ENCODE measurements at places on chromosomes 1 and 21.

- no peak for DNase-seq
Observed at GRCh38 chr1:100535264-100535663, 2.7 kb upstream of the GPR88 start.

DNA sequence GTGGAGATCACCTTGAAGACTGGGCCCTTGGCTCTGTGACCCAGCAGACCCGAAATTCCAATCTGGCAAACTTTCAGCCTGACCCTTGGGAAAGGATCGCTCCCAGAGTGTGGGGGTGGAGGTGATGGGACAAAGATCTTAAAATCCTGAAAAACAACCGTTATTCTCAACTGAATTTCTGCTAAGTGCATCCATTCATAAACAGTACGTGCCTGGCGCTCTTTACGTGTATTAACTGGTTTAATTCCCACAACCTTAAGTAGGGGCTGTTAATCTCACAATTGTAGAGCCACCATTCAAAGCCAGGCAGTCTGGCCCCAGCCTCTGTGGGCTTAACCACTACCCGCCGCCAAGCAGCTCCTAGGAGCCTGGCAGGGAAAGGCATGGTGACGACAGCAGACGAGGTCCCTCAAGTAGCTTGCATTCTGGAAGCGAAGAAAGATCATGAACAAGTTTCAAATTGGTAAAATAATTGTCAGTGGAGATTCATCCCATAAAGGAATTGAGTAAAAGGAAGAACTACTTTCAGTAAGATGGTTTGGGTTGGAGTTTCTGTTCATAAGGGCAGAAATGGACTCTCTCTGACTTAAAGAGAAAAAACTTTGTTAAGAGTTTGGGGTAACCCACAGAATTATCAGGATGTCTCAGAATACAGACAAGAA is 11.4 kb upstream of the RGS16 start:
- DNase-seq: no peak

DNA sequence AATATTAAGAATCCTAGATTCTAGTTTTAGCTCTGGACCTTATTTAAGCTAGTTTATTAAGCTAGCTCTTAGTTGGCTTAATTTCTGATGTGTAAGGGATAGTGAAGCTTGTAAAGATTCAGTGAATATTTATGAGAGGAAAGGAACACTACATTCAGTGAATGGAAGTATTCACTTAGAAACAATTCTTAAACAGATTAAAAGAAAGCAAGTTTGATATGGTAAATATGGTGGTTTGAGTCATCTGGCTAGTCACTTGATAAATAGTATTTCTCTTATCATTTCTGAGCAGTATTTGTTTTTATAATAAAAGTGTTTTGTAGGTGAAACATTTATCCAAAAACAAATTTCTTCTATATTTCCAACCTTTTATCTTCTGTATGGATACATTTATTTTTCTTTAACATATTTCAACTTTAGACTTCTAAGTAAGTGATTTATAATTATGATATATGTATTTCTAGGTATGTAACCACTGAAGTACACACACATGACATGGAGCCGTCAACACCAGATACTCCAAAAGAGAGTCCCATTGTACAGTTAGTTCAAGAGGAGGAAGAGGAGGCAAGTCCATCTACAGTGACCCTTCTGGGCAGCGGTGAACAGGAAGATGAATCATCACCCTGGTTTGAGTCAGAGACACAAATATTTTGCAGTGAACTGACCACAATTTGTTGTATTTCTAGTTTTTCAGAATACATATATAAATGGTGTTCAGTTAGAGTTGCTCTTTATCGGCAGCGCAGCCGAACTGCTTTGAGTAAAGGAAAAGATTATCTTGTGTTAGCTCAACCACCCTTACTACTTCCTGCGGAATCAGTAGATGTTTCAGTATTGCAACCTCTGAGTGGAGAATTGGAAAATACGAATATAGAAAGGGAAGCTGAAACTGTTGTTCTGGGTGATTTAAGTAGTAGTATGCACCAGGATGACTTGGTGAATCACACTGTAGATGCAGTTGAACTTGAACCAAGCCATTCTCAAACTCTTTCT is 55.6 kb downstream of the SUCO start:
- no peak for DNase-seq

- no peak for DNase-seq
Observed at GRCh38 chr1:23417570-23417969, 7.0 kb downstream of the TCEA3 start.

- DNase-seq: no peak
Observed at GRCh38 chr1:75727571-75727970, 3.1 kb downstream of the ACADM start.

DNA sequence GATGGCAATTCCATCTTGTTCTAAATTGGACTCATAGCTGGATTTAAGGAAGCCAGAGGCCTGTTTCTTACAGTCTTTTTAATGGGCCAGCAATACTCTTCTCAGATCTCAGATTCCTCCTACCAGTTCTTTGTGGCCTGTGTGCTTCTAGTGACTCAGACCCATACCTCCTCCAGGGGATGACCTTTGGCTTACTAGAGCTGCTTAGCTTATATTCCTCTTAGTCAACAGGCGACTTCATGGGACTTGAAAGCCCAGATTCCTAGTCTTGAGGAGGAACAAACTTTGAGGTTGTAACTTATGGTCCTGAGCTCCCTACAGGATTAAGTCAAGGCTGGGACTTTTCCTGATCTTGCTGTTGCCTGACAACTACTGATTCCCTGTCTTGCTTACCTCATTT is 12.4 kb upstream of the PAPPA2 start:
- no peak for DNase-seq

GRCh38 chr1:106964495-106964894 is 92.0 kb upstream of the PRMT6 start:
- DNase-seq: no peak

GRCh38 chr1:236315518-236315917 is 33.8 kb upstream of the ERO1B start:
- no peak for DNase-seq

GRCh38 chr1:5798151-5798730 is 194.0 kb downstream of the NPHP4 start:
- DNase-seq: no peak

Measured in glutamatergic neuron (in vitro differentiated cells).